ENCODE measurements at places on chromosomes 6 and 20. TPM values are rescaled to one million over a fixed set of nuclear protein-coding genes. Genes with fewer than 3 reads are reported as not detected.

DNA sequence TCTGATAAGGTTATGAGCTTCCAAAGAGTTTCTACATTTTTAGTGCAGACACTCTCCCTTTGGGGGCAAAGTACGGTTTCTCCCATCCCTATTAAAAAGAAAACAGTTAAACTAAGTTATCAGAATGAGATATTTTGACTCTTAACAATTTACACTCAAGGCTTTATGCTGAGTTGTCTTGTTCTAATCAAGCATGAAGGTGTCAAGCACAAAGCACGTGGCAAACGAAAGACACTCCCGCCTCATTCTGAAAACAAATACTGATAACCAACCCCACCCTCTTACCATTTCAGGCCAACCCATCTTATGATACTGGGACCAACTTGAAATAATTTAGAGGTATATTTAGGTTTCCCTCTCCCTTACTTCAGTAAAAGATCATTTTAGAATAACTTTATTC lies 24.3 kb downstream of the OR14J1 start:
- no peak for DNase-seq

GRCh38 chr6:135870722-135871121 lies 19.2 kb downstream of the PDE7B start:
- no peak for DNase-seq

- no peak for DNase-seq
These were observed 71.4 kb downstream of the FOXA2 start for GRCh38 chr20:22512911-22513489.

- no peak for DNase-seq
These were observed 296 bp downstream of the ADNP start for GRCh38 chr20:50930976-50931305.

DNA sequence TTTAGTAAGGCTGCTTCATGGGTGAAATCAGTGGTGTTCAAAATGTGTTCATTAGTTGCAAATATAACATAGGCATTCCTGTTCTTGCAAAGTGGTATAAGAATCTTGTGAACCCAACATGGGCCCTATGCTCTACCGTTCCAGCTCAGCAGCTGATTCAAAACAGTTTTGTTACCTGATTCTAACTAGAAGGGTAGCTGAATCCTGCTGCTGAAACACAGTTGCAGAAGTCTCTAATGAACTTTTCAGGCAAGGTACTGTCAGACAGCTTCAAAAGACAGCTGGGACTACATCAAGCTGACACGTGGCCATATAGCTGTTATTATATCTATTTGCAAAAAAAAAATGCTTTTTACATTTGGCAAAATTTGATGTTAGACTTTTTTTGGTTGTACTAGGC lies 22.7 kb downstream of the THEMIS start:
- no peak for DNase-seq

- peak; percentile 19 for DNase-seq
These were observed 780 bp downstream of the ZCCHC3 start for GRCh38 chr20:297925-298775.

DNA sequence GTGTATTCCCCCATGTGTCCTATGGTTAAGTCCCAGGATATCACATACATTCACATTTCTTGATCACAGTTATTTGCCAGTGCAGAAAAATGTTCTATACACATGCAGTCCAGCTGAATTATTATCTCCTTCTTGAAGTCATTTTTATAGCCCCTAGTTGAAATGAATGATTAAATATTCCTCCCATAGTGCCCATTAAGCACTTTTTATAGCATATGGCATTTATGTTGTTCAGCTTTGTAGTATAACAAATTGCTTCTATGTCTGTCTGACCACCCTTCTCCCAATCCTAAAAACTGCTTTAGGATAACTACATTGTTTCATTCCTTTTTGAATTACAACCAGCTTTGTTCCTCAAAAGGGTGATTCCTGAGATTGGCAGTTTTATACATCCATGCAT lies 123.5 kb downstream of the ADGRB3 start:
- DNase-seq, result no peak

DNA sequence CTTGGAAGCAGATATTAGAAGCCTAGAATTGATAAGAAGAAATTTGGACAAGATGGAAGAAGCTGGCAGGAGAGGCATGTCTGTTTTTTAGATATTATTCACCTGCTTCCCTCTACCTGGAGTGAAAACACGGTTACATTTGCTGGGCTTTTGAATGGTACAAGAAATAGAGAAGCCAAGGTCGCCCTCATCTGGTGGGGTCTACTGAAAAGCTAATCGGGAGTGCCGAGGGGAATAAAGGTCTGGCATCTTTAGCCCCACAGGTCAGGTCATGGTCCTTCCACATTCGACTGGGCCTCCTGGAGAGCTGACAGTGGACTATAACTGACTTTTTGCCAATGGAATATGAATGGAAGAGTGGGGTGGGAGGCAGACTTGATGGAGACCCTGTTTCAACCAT lies 4.6 kb upstream of the C2 start:
- DNase-seq, result no peak

GRCh38 chr6:49457771-49458170 lies 5.3 kb downstream of the MMUT start:
- no peak for DNase-seq

DNA sequence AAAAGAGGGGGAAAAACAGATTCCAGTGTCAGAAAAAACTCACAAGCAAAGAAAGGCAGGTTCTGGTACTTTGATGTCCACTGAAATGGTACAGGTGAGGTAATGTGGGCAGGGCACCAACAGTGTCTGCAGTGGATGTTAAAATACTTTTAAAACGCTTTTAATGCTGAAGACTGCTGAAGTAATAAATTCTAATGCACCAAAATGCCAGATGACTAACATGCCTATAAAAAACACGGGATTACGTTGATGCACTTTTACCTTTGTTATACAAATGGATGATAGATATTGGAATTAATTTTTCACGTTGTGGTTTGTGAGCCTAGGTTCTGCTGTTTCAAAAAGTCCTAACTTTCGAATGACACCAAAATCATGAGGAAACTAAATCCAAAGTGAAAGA lies 83.3 kb downstream of the TINAG start:
- no peak for DNase-seq

- DNase-seq, result no peak
These were observed 29.7 kb downstream of the COL12A1 start for GRCh38 chr6:75176076-75176582.

DNA sequence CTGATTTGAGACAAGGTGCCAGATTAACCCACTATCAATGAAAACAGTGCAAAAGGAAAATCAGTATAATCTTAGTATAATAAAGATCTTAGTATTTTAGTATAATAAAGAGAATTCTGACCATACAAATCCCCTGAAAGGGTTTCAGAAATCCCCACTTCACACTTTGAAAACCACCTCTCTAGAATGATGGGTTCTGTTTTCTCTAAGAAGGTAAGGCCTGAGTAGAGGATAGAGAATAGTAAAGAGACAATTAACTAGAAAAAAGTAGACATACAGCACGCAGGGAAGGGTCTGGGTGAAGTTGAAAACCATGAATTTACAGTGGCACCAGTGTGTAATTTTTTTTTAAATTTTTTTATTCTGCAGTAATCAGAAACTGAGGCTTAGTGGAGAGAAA lies 73.6 kb downstream of the REV3L start:
- DNase-seq, result no peak

DNA sequence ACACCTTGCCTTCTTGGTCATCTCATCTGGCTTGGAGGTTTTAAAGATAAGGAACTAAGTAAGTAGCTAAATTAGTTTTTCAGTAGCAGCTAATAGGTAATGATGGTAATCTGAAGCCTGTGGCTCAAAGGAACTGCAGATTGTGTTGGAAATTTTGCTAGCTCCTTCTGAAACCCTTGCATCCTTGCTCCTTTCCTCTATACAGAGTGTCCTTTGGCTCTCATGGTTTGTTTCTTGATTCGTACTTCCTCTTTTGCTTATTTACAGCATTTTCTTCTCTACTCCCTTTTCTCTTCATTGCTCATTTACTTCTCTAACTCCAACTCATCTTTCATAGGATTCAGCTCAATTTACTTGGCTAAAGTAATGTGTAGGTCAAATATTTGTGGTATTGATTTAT lies 19.0 kb downstream of the LRRC1 start:
- DNase-seq, result no peak

DNA sequence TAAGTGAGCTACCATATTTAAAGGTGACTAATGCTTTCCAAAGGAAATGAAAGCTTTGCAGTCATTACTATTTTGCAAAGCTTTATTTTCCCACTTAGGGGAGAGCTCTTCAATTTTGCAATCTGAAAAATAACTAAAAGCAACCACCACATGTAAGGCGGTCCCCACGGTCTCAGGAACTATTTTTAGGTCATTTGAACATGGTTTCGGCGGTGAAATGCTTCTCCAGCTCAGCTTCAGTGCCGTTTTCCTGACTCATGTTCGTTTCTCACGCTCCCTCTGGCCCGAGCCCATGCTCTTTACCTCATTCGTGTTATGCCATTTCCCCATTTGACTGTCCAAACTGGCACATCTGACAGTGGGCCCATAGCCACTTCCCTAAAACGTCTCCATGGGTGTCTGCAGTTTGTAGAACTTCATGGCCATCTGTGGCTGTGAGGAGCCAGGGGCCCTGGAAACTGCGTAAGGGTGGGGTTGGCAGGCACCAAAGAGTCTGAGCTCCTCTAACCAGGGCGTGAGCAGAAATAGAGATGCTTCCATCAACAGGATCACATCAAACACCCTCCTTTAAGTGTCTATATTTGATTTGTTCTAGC lies 46.5 kb downstream of the ADTRP start:
- DNase-seq, result no peak

DNA sequence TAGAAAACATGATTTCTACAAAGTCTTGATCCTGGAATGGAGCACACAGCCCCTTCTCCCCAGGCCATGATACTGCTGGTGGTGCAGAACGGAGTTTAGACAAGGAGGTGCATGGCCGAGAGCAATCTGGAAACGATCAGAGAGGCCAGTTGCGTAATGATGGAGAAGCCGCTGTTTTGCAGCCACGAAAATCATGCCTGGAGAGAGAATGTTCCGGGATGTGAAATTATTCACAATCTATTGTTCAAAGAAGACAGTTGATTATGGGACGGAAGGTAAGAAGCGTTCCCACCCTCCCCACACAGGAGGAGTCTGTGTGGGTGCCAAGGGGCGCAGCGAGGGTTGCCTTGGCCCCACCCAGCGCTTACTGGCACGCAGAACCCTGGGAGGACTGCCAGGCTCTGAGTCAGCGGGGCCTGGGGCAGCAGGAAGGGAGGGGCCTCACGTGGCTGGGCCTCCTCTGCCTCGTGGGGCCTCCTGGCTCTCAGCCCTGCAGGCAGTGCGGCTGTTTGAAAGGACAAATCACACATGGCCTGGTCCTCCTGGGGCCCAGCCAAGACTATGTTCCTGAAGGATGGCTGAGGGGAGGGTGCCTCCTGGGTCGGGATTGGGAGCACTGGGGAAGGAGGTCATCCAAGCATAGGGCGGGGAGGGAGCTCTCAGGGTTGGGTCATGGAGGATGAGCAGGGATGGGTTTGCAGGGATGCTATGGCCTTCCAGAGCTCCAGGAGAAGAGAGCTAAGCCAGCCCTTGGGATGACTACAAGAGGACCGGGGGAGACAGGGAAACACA lies 8.7 kb upstream of the AP5S1 start:
- no peak for DNase-seq

- no peak for DNase-seq
These were observed 1.0 kb upstream of the APMAP start for GRCh38 chr20:24993337-24994185.

DNA sequence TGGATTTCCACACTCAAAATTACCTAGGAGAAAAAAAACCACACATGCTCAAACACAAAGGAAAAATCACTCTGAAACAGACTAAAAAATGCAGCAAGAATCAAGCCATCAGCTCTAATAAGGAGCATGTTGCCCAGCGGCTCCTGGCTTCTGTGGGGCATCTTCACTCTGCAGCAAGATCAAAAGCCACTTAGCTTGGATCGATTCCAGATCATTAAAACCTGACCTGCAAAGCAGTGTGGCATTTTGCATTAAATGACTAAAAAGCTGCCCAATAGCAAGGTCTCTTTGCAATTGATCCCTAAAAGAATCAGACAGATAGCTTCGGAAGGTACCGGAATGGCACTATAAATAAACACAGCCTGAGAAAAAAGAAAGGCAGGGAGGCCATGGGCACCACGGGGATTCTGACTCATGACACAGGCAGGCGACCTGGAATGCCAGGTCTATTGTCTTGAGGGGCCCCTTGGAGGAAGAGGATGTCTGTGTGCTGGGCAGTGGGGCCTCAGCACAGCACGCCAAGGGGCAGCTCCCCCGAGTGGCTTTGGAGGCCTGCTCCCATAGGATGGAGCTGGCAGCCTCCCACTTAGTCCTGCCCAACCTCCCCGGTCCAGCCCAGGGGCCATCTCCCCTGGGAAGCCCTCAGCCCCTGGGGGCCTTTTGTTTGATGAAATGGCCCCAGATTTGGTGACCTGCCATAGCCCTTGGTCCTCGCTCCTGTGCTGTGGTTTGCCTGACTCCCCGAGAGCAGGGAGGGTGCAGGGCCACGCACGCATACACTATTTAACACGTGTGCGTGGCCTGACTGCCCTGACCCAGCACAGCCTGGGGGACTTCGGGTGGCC lies 7.6 kb downstream of the LEMD2 start:
- no peak for DNase-seq

GRCh38 chr20:33732166-33732970 lies 572 bp downstream of the ZNF341 start:
- DNase-seq, result no peak

- DNase-seq, result no peak
These were observed 241.8 kb upstream of the SULF2 start for GRCh38 chr20:48026981-48027592.

DNA sequence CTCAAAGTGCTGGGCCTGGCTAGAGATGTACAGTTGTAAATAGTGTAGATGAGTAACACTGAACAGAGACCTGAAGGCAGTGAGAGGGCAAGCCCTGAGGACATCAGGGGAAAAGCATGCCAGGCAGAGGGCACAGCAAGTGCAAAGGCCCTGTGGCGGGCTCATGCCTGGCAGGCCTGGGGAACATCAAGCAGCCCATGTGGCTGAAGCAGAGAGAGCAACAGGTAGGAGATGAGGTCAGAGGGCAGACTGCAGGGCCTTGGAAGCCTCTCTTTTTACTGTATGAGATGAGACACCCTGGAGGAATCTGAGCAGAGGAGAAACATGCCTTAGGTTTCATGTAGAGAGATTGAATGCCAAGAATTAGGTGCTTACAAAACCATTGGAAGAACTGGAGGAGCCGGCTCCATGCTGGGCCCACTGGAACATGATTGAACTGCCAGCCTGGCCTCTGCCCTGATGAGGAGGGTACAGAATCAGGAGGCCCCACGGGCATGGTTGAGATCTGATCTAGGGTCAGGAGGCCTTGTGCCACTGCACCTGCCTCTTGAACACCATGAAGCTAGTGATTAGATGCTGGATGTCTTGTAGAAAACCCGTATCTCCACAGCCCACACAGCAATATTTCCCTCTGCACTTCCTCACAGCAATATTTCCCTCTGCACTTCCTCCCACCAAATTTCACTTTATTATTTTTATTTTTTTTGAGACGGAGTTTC lies 5.9 kb upstream of the HMGA1 start:
- DNase-seq, result no peak

GRCh38 chr20:33866398-33867100 lies 55.4 kb downstream of the CHMP4B start:
- DNase-seq, result no peak

The PSORS1C1 gene
- not detected for total RNA-seq

The XKR7 gene
- 2.7 TPM for total RNA-seq

The RIPPLY2 gene
- total RNA-seq, result not detected

The CPNE5 gene
- 0.24 TPM for total RNA-seq

The FNDC1 gene
- 0.07 TPM for total RNA-seq

The CRYBG1 gene
- total RNA-seq, result 3.0 TPM

The FAM83D gene
- total RNA-seq, result 12.6 TPM

The ZKSCAN4 gene
- 9.0 TPM for total RNA-seq

The CNKSR3 gene
- 17.3 TPM for total RNA-seq

The TINAG gene
- not detected for total RNA-seq

The CTCFL gene
- total RNA-seq, result not detected

The C6orf89 gene
- 29.9 TPM for total RNA-seq

The TSBP1 gene
- not detected for total RNA-seq

The SAMHD1 gene
- total RNA-seq, result 15.1 TPM
